Upper lobe of left lung (tissue), 6 donors: ENCODE measurements at places on chromosomes 5 and 9. TPM values are rescaled to one million over a fixed set of nuclear protein-coding genes. Genes with fewer than 3 reads are reported as not detected.

DNA sequence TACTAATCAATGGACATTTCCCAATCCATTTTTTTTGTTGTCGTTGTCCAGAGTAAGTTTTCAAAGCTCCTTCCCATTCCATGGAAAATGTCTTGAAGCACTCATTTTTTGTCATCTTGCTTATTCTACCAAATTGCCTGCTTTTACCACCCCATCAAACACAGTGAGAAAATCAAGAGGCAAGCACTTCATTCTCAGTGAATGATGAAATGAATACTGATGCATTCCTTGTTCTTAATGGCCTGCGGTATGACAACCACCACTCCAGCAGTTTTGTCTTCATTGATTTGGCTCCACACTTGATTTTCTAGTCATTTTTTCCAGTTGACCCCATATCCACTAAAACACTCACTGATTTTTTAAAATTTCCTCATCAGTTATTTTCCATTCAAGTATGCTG, 193.5 kb upstream of the ANKH start:
- DNase-seq = no peak

GRCh38 chr5:132464156-132464939, 26.2 kb downstream of the IRF1 start:
- no peak for DNase-seq

DNA sequence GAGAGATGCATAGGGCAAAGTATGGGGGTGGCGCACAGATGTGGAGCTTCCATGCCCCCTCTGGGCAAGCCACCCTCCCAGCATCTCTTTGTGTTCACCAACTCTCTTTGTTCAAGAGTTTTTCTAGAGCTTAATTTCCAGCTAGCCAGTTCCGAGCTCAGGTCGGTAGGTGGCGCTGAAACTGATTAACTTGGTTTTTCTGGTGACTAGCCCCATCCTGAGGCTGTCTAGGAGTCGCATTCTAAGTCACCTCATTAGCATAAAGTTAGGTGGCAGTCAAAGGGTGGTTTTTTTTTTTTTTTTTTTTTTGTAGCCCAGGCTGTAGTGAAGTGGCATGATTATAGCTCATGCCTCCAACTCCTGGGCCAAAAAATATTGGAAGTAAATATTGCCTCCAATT, 476.4 kb downstream of the KDM4C start:
- DNase-seq = no peak

GRCh38 chr5:42015681-42016080, 90.6 kb downstream of the FBXO4 start:
- DNase-seq = no peak

DNA sequence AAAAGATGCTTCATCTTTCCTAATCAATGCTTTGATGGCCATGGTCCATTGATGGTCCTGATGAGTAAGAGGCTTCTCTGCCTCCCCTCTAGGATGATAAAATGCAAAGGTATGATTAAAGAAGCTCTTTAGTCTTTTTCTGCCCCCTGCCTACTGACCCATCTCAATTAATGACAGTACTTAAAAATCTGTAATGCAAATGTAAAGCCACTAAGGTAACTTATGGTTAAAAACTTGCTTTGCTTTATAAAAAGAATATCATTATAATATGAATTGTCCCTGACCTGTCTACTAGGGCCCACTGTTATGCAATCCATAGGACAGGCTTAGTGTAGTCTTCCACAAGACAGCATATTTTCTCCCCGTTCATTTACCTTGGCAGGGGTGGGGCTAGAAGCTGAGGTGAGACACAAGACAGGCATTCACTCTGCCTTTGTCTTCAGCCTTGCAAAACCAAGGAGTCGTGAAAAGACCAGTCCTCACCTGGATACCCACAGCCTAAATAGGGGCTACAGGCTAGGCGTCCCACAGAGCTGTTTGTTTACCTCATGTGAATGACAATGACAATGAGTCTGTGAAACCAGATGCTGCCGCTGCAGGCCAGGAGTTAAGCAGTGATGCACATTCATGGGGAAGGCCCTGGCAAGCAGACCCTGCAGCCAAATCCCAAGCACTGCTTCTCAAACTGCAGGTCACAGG, 60.4 kb downstream of the BNC2 start:
- DNase-seq = no peak

DNA sequence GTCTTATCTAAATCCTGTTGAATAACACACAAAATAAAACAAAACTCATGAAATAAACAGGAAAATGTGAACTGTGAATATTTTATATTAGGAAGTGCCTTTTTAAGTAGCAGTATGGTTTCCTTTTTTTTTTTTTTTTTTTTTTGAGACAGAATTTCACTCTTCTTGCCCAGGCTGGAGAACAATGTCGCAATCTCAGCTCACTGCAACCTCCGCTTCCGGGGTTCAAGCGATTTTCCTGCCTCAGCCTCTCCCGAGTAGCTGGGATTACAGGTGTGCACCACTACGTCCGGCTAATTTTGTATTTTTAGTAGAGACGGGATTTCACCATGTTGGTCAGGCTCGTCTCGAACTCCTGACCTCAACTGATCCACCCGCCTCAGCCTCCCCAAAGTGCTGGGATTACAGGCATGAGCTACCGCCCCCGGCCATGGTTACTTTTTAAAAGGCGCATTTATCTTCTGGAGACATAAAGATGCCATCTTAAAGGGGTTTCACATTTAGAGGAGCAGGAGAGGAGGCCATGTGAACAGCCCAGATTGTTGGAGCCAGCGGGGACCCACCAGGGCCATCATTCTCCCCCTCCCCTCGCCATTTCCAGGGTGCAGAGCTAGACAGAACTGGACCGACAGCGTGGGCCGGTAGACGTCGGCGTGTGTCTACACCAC, 64.1 kb downstream of the ROR2 start:
- no peak for DNase-seq

- DNase-seq = no peak
These were observed 419.3 kb upstream of the MEF2C start for GRCh38 chr5:89302102-89302891.

DNA sequence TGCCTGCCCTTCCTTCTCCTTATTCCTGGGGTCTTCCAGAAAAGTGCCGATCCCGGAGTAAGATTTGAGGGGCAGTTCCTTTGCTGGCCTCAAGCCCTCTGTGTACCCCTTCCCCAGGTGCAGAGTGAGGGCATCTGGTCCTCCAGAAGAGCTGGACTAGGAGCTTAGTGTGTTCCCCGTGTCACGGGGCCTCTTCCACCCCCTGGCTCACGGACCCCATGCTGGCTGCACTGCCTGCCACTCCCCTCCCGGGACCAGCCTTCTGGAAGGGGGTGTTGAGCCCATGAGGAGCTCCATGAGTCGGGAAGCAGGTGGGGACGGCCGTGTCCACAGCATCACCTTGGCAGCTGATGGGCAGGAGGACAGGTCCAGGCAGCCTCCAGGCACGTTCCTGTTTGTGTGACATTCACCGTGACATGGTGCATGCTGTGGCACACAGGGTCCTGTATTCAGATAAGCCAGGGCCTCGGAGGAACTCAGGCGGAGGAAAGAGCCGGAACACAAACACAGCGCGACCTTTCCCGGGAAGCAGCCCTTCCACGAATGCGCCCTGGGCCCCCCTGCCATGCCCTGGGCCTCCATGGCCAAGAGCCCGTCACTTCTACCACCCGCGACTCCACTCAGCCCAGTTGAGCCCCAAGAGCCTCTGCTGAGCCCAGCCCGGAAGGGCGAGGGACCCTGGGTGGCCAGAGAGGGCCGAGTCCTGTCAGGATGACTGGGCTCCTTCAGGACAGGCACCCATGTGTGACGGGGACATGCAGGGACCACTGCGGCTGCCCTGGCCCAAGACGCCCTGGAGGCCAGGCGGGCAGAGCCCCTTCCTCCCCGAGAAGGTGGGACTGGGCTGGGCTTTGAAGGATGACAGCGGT, 5.9 kb upstream of the LCN1 start:
- DNase-seq = peak; percentile 74

GRCh38 chr5:60636001-60636400, 64.0 kb downstream of the DEPDC1B start:
- no peak for DNase-seq

GRCh38 chr5:470961-471749, 28.2 kb downstream of the EXOC3 start:
- peak; percentile 68 for DNase-seq

DNA sequence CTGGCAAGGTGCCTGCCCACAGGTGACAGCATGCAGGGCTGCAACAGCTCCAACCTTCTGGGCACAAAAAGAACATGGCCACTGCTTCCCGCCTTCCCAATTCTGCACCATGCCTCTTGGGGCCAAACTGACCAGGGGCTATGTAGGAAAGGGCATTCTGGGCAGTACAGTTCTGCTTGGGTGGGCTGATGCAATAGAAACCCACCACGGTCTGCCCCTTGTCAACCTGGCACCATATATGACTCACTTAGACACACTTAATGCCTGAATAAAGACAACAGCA, 40.2 kb upstream of the FCN1 start:
- no peak for DNase-seq

DNA sequence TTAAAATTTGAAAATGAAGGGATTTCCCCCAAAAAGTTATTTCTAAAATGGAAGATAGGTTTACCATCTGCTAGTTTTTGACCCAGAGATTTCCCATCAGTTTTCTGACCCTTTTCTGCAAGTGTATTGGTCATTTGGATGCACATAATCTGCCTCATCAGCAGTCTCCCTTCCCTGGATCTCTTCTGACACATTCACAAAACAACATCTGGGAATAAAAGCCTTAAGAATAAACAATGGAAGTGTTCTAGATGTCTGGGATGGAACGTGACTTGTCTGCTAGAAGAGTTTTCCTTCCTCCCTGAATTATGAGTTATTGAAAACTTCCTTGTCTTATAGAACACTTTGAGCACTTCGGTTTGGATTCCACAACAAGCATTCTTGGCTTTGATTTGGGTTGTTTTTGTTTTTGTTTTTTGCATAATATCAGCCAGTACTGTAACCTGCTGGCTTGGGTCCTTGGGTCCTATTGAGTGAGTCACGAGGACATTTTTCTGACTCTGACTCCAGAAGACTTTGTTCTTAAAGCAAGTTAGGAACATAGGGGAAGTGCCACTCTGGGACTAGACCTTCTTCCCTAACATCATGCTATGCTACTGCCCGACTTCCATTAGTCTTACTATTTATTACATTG, 18.2 kb upstream of the ESM1 start:
- DNase-seq = no peak

GRCh38 chr5:164202338-164202737, 696.9 kb downstream of the MAT2B start:
- DNase-seq = no peak

DNA sequence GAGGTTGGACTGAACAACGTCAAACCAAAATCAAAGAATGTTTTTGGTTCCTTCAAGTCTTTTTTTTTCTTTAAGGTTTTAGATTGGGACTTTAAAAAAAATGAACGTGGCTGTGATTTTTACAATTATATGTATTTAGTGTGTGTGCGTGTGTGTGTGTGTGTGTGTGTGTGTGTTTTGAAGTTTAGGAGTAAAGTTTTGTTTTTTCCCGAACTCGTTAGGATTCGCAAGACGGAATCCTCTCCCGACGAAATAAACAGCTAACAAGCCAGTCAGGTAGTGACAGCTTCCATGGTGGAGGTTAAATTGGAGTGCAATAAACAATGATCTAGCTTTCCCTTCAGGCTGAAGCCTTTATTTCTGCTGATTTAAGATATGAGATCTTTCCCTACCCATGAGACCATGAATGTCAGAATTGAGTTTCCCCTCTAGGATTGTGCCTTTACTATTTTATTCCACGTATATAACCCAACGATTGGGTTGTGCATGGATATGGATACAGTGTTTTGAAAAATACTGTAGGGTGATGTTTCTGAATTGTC, 1.2 kb downstream of the KIAA1958 start:
- no peak for DNase-seq

BSPRY gene
- total RNA-seq = 15.6 TPM

DCAF12 gene
- 36.3 TPM for total RNA-seq

CDX1 gene
- total RNA-seq = 0.30 TPM

CCDC187 gene
- 3.3 TPM for total RNA-seq

DPH7 gene
- total RNA-seq = 115 TPM

NDUFS4 gene
- total RNA-seq = 19.9 TPM
